ENCODE measurements at places on chromosomes 2 and 18.
A peak's percentile ranks its signal among the peaks of the same experiment; 100 is the strongest.

- DNase-seq, result no peak
Measured at GRCh38 chr18:22207021-22207758, 37.8 kb downstream of the GATA6 start.

GRCh38 chr18:61893309-61893970 is 633 bp upstream of the RNF152 start:
- DNase-seq, result peak; percentile 58

DNA sequence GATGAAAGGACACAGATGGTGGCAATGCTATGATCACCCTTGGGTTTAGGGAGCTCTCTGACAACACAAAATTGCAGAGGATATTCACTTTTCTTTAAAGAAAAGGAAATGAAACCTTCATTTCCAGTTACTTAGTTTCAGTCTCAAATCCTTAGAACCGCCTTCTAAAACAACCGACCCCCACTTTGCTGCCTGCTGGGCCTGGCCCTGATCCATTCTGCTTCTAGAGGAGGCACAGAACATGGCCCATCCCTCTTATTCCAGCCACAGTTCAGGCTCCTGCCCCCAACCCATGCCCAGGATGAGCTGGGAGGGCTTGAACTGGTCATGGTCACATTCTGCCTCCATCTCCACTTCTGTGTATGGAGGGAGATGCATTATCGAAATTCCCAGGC is 311.6 kb downstream of the EN1 start:
- DNase-seq, result no peak

GRCh38 chr18:49193897-49194296 is 243.1 kb upstream of the SMAD7 start:
- DNase-seq, result no peak

DNA sequence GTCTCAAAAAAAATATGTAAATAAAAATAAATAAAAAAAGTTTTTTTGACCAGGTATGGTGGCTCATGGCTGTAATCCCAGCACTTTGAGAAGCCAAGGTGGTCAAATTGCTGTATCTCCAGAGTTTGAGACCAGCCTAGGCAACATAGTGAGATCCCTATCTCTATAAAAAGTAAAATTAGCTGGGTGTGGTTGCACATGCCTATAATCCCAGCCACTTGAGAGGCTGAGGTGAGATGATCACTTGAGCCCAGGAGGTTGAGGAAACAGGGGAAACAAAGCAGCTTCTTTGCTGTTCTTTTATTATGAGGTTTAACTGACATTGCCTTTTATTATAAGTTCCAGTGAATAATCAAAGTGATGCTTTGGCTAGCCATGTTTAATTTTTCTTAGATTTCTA is 25.0 kb downstream of the ACTR2 start:
- no peak for DNase-seq

GRCh38 chr2:197108758-197109157 is 182.3 kb upstream of the PGAP1 start:
- peak; percentile 36 for DNase-seq

DNA sequence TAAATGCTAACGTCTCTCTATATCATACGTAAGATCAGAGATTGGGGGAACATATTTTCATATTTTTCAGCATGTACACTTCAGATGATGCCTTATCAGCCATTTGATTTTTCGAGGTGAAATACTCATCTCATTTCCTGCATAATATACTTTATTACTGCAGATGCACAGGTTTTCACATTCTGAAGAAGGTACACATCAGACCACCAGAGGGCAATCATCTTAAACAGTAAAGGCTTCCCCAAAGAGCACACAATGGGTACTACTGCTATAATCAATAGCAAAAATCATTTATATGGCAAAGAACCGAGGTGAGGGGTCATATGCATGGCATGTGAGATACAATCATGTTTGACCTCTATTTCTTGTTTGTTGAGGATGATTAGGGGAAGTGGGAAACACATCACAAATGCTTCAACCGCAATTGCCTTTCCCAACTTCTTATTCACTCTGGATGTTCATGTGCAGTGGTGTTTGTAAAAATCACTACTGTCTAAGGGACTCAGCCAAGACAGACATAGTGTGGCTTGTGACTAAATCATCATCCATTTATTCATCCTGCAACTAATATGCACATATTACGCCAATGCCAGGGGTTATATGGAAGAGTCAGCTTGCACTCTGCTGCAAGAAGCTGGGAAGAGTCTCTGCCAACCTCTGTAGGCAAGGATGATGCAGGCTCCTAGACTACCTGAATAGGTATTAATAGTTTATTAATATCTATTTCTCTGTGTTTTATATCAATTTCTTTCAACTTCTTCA is 118.7 kb downstream of the EPB41L3 start:
- no peak for DNase-seq

DNA sequence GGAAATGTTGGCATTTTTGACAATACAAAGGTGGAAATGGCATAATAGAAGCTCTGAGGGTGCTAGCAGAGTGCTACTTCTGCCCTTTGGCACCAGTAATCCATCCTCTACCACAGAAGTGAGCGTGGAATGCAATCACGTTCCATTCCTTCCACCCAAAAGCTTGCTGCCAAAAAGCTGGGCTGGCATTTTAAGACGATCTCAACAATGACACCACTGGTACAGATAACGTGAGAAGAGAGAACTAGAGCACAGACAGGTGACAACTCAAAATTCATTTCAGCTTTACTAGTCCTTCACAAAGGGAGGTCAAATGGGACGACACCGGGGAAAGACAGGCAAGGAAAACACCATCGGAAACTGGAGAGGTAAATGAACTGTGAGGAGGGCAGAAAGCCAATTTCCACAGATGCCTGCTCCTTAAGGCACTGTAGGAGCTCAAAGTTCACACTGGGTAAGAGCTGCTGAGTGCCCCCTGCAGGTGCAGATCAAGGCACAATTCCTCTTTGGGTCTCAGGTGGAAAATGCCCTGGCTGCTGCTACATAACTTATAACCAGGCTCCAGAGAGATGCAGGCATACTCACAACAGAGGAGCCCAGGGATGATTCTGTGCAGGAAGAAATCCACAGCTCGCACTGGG is 50.7 kb upstream of the RNU4ATAC start:
- DNase-seq, result peak; percentile 70

DNA sequence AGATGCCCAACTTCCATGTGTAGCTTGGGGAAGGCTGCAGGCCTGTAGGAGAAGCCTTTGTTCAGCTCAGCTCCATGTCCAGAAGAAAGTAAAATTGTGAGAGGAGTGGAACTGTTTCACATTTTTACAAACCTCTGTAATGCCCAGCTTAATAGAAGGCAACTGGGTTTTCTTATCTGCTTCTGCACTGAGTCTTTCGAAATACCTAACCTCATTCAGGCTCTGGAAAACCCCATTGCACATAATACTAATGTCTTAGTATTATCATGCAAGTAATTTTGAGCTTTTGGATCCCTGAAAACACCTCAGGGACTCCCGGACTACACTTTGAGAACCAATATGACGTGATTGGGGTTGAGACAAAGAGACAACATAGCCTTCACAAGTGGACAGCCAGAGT is 5.8 kb downstream of the SMIM21 start:
- DNase-seq, result no peak

- DNase-seq, result no peak
Measured at GRCh38 chr2:232488721-232489300, 1.2 kb upstream of the ECEL1 start.

Measured in MG63 (cell line).